ENCODE measurements at places on chromosomes 3 and 15.

GRCh38 chr3:21017115-21017852 lies 733.7 kb downstream of the ZNF385D start:
- DNase-seq: no peak

DNA sequence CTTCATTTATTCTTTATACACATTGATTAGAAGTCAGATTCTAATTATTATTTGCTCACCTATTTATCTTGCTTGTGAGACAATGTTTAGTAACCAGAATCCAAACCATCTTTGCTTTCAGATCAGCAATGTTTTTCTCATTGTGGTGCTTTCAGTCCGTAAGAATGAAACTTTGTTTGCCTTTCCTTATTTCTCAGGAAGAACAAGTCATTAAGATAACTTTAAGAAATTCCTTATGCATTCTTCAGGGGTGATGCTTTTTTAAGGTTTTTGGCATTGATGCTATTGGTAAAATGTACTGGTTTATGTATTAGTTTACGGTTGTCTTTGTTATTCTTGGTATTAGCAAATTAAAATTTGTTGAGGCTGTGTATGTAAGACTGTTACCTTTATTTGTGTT lies 120.8 kb upstream of the POU1F1 start:
- DNase-seq: no peak

DNA sequence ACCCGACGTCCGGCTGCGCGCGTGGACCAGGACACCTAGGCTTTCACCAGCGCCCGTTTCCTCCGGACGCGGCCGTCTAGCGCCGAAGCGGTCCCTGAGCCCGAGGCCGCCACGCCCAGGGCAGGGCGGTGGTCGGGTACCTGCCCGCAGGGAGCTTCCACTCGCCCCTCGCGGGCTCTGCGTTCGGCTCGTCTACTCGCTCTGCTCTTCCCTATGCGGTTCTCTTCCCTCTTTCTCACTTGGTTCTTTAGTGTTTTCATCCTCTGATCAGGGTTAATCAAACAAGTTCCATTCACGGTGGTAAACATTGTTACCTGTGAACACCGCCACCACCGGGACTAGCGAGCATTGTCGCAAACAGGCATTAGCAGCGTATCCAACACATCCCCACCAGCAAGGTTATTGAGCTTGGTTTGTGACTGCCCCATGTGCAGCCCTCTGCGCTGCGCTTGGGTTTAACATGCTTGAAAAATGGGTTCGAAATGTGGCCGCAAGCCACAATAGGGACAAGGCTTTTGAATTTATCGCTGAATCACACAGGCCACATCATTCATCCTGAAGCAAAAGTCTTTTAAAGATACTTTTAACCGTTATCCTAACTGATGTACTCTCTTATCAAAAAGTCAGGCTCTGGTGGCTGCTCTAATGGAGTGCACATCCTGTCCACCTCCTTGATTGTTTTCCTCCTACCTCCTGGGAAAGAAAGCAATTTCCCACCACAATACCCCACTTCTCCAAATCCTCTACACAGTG lies 843 bp upstream of the CD47 start:
- DNase-seq: no peak

GRCh38 chr3:3278073-3278472 lies 98.6 kb upstream of the CRBN start:
- no peak for DNase-seq

DNA sequence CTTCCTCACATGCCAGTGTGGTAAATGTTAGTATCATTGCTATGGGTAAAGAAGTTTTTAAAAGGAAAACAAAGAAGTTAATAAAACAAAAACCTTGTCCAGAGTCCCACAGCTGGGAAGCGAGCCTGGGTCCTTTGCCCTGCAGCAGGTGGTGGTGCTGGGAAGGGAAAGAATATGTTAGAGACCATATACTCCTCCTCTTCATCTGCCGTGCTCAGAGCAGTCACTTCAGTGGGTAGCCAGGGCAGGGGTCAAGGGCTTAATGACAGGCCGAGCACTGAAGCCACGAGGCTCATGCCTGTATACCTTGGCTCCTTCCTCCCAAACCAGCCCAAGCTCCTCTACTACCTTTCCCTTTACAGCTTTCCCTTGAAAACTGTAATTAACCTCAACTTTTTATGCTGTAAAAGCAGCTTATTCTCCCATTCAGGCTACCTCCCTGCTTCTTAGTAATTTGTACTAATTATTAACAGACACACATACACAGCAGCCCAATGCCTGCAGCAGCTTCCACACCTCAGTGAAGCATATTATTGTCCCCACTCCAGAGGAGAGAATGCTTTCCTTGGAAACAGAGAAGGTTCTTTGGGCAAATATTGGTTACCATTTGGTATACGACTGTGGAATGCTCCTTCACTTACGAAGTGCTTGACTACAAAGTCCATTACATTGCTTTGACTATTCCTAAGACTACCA lies 362.1 kb downstream of the EPHB1 start:
- DNase-seq: no peak

DNA sequence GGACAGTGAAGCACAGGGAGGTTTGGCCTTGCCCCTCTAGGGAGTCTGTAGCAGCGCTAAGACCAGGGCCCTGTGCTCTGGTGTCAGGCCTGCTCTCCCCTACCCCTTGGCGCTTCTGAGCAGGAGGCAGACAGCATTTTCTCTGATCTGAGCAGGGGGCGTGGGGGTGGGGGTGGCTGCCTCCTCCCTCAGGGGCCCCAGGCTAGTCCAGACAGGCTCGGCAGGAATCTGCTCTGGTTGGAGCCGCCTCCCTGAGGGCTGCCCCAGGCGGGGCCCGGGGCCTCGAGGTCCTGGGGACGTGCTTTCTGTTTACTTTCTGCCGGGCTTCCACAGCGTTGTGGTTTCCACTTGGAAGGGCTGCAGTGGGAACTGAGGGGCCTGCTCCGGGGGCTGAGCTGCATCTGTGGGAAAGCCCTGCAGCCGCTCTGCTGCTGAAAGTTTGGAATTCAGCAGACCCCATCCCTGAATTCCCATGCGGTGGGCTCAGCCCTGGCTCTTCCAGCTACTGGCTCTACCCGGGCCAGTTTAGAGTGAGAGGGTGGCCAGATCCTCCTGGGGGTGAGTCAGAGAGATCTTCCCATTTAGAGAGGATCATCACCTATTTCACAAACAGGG lies 105.4 kb downstream of the LINGO1 start:
- no peak for DNase-seq

GRCh38 chr3:133077688-133078087 lies 39.5 kb downstream of the TMEM108 start:
- no peak for DNase-seq

DNA sequence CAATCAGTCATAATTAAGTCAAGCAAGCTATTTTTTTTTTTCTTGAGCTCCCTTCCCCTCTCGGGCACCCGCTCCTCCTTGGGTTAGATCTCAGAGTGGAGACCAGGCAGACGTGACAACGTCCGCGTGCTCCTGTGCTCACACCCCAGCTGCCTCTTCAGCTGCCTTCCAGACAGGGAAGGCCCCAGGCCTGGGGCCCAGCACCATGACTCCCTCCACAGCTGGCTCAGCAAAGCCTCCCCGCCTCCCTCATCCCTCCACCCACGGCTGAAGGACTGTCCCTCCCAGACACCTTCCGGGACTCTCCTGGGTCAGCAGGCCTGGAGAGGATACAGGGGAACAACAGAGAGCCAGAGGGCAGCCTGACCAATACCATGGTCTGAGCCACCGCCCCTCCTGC lies 87.9 kb upstream of the LINGO1 start:
- DNase-seq: no peak

DNA sequence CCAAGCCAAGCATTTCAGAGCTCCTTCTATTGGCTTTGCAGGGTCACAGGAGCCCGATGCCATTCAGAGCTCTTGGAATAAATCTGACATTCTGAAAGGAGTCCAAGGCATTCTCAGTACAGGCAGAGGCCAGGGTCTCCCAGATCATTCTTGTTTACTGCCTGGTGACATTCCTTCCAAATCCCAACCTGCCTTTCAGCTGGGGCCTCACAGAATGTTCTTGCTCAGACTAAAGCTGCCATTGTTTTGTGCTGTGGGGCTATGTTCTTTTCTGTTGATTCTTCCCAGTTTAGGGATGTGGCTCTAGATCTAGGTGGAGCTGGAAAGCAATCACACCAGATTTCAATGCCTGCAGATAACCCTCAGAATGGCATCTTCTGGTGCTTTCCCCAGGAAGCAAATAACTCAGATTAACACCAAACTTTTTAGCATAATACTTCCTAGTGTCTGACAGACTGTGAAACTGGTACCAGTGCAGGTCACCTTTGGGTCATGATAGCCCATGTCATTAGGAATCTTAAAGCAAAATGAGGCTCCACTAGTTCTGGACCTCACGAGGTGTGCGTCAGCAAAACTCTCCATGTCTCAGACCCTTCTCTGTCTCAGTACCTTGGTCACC lies 166.9 kb downstream of the CHST2 start:
- DNase-seq: no peak

All from NCI-H1092 treated with DMSO at 0.1 percent for 48 hours (cell line).